ENCODE measurements at places on chromosomes 7 and 10.

DNA sequence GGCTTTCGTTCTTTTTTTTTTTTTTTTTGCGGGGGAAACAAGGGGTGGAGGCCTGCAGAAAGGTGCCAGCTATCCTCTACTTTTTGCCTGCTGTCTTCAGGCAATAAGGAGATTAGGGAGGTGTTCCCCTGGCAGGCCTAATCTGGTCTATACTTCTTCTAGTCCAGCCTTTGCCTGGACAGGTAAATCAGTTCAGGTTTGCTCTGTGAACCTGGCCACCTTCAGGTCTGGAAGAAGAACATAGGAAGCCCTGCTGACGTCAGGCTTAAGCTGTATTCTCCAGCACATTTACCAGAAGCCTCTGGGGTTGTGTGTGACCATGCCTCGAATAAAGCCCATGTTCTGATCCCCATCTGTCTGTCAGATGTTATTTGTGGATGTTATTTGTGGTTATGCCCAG is 115.4 kb downstream of the SDK1 start:
- no peak for DNase-seq

DNA sequence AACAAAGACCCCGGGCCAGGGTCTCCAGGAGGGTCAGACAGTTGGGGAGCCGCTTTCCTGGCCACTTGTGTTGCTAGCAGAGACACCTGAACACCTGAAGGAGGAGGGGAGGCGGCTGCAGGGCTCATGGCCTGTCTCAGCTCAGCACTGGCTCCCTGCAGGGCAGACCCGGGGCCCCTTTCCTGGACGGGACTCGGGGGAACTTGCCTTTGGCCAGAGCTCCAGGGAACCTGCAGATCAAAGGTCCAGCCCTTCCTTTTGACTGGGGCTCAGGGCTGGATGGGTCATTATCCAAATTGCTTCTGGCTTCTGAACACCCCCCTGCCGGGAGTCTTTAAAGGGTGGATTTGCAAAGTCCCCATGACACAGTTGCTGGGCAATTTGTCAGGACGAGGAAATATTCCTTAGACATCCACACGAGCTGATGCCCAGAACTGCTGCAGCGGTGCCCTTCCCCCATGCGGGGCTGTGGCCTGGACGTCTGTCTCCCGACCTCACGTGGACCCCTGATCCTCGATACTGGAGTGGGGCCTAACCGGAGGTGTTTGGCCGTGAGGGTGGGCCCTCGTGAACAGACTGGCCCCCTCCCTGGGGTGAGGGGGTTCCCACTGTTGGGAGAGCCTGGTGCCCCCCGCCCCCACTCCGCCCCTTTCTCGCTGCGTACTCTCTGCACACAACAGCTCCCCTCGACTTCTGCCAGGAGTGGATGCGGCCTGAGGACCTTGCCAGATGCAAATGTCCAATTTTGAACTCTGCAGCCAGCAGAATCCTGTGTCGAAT is 194.3 kb downstream of the ELFN1 start:
- DNase-seq = no peak

GRCh38 chr7:45650404-45651394 is 76.5 kb downstream of the ADCY1 start:
- no peak for DNase-seq

GRCh38 chr10:124864421-124865193 is 63.0 kb downstream of the ABRAXAS2 start:
- DNase-seq = no peak

DNA sequence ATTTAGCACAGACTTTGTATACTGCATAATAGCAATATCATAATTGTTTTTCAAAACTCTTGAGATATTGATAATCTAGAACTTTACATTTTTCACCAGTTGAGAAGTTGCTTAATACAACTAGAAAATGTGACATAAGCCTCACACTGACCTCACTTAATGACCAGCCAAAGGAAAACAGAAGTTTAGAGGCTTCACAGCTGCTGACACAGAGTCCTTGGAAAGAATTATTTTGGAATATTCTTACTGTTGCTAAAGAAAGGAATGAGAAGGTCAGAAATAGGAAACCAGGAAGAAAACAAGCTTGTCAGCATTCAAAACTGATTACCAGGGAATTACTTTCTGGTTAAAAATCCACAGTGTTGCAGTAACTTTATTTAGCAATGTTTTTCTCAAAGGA is 35.5 kb upstream of the WASL start:
- no peak for DNase-seq

GRCh38 chr10:75895259-75895658 is 463.8 kb downstream of the LRMDA start:
- no peak for DNase-seq

- DNase-seq = no peak
Observed at GRCh38 chr10:15140698-15141097, 27.8 kb downstream of the NMT2 start.

- DNase-seq = no peak
Observed at GRCh38 chr7:770336-770735, 43.3 kb upstream of the PRKAR1B start.

DNA sequence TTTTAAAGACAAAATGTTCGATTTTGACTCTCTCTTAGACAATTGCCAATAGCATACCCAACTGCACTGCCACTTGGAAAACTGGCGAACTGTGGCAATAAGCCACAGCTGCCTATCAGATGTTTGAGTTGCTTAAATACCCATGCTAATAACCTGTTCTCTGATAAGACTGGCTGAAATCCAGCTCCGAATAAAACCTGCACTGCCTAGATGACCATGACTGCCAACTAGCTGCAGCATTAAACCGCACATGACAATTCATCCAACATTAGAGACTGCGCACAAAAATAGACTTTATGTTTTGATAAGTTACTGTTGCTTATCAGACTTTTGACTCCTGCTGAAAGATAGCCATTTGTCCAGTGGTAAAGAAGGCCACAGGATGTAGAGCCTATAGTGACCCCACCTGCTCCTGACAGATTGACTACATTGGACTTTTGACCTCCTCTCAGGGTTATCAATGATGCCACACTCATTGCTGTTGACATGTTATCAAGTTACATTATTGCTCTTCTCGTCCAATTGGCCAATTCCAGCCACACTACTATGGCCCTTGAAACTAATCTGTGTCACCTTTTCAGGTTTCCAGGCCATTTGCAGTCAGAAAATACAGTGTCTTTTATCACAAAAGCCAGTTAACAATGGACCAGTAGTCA is 299.0 kb downstream of the HGF start:
- DNase-seq = no peak

- no peak for DNase-seq
Observed at GRCh38 chr10:80161321-80162083, 29.0 kb downstream of the PLAC9 start.

DNA sequence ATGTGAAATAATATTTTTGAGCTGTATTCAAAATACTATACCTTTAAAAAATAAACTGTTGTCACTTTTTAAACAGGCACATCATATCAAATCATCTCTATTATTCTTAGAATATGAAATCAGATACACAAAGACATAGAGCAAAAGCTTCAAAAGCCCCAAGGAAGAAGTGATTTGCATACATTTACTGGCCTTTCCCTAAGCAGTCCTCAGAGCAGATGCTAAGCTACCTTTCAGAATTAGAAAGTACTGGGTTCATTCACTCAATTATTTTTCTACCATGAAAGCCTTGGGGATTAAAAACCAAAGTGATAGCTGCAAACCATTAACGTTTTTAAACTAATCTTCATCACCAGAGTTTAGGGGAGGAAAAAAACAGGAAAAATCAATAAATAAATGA is 55.8 kb upstream of the RNF148 start:
- no peak for DNase-seq

DNA sequence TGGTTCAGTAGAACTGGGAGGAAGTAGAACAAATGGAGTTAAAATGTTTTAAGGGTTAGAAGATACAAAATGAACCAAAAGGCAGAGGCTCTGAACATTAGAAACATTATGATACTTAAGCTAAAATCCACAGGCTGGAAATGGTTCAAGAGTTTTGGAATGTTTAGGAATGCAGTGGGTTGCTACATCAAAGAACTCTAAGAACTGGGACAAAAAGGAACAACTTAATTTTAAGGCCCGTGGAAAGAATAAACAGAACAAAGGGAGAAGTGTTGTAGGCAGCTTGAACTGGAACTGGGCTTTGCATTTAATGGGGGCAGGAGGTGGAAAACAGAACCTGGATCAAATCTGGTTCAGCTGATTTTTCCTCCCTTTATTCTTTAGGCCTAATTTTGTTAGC is 3.5 kb upstream of the C7orf25 start:
- no peak for DNase-seq

DNA sequence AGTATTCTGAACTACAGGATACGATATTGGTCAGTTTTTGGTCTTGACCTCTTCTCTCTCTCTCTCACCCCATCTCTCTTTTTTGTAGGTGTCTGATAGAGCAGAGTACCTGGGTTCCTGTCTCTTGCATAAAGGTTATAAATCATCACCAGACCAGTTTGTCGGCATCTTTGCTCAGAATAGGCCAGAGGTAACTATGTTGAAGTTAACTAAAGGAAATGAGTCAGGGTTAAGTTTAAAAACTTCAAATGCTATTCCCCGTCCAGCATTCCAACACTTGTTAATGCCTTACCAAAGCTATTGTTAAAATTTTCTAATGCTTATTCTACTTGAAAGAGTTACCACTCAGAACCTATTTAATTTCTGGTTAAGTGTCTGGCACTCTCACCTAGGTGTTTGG is 30.7 kb downstream of the ACSL5 start:
- DNase-seq = no peak

DNA sequence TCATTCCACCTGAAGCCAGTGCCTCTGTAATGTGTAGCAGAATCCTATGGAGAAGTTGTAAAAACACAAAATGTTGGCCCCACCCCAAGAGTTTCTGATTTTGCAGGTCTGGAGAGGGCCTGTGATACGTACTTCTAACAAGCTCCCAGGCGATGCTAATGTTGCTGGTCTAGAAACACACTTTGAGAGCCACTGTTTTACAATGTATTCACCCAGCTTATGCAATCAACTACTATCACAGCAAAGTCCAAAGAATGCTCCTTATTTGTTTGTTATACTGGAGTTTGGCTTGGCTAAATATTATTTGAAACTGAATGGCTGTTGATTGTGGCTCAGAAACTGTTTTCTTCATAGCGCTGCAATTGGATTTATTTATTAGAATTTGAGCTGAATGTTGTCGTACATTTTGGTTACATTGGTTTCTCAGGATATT is 44.3 kb downstream of the DNAJB9 start:
- no peak for DNase-seq

DNA sequence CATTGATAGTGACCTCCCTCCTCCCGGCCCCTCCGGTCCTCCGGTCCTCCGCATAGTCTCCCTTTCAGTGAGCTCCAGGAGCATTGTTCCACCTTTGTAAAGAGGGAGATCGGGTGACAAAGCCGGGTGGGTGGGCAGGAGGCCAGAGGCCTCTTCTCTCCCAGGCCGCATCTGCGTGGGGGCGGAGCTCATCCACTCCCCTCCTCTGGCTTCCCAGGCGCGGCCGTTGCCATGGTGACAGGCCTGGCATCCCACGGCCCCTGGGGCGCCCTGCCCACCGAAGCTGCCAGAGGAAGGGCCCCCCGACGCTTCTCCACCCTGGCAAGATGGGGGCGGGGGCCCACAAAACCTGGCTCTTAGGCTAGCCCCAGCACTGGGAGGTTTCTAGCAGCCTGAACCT is 4.4 kb upstream of the FZD9 start:
- DNase-seq = no peak

DNA sequence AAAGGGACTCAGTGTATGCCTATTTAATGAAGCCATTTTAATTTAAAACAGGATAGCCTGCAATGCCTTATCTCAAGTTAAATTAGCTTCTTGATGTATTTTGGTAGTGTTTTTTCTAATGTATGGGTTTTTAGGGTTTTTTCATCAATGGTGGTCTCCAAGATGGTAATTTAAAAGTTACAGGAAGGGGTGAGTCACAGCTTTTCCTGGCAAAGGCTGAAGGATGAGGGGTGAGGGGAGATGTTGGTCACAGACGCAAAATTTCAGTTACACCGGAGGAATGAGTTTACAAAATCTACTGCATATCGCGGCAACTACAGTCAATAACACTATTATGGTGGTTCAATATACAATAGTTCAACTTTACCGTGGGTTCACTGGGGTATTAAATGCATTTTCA is 31.6 kb downstream of the CCDC3 start:
- DNase-seq = no peak

GRCh38 chr7:82044497-82045080 is 274.7 kb upstream of the HGF start:
- no peak for DNase-seq

GRCh38 chr7:16668049-16668858 is 22.3 kb downstream of the BZW2 start:
- DNase-seq = no peak

- DNase-seq = no peak
Observed at GRCh38 chr10:2834214-2834613, 233.1 kb upstream of the PFKP start.

GRCh38 chr7:47253650-47254080 is 328.2 kb downstream of the TNS3 start:
- no peak for DNase-seq

- DNase-seq = no peak
Observed at GRCh38 chr7:144682581-144683280, 153.1 kb downstream of the TPK1 start.

- DNase-seq = no peak
Observed at GRCh38 chr7:73954181-73954580, 73.8 kb upstream of the ELN start.

DNA sequence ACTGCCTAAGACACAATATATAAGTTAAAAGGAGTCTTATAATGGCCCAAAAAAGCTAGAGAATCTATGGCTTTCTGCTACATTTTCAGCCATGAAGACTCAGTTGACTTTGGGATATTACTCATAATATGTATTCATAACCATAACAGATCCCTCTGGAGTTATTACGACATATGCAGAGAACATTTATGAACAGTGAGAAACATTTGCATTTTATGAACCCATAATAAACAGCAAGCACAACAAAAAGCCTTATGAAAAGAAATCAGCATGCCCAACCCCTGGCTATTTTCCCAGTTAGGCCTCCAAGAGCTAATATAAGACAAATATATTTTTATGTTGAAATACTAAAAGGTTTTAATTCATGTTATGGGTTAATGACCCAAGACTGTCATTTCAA is 52.4 kb downstream of the ARMH3 start:
- no peak for DNase-seq

GRCh38 chr7:27788437-27788836 is 48.5 kb downstream of the TAX1BP1 start:
- no peak for DNase-seq

DNA sequence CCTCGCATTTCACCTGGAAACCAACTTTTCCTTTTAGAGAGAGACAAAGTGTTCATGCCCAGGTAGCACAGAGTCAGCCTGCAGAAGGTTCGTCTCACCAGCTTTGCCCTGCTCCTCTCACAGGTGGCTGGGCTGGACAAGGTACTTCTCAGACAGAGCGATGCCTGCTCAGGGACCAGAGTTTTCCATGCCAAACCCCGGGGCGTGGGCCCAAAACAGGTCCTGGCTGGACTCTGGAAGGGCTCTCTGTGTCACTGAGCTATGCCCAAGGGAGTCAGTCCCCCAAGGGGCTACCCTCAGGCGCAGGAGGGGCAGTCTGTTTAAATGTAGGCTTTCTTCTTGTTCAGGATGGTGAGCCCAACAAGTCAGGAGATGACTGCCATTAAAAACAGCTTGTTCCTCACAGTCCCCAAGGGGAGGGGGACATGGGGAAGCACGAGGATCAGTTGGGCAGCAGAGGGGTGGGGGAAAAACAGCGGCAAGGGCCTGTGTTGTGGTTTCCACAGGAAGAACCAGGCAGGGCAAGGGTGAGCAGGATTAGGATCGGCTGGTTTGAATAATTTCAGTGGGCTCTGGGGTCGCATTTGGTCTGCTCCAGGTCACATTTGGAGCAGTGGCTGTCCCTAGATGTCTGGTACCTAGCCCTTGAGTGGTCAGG is 55.5 kb upstream of the FIGNL1 start:
- DNase-seq = no peak
